ENCODE measurements at places on chromosomes 5 and 9.

GRCh38 chr9:137666955-137667670 is 48.3 kb downstream of the EHMT1 start:
- no peak for DNase-seq

DNA sequence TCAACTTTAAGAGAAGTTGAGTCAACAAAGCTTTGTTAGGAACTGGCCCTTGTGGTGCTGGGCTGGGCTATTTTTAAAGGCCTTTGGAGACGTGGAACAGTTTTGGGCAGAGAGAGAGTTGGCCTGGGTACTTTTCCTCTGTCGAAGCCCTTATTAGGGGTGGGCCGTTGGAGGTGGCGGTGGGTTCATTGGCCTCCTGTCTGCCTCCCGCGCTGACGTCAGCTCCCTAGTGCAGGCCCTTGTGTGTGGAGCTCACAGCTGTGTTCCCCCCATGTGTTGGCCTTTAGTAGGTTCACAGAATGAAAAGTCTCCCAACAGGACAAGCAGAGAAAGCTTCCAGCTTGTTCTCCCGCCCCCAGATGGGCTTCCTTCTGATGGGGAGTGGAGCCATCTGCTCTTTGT is 2.7 kb downstream of the NCS1 start:
- DNase-seq: no peak

DNA sequence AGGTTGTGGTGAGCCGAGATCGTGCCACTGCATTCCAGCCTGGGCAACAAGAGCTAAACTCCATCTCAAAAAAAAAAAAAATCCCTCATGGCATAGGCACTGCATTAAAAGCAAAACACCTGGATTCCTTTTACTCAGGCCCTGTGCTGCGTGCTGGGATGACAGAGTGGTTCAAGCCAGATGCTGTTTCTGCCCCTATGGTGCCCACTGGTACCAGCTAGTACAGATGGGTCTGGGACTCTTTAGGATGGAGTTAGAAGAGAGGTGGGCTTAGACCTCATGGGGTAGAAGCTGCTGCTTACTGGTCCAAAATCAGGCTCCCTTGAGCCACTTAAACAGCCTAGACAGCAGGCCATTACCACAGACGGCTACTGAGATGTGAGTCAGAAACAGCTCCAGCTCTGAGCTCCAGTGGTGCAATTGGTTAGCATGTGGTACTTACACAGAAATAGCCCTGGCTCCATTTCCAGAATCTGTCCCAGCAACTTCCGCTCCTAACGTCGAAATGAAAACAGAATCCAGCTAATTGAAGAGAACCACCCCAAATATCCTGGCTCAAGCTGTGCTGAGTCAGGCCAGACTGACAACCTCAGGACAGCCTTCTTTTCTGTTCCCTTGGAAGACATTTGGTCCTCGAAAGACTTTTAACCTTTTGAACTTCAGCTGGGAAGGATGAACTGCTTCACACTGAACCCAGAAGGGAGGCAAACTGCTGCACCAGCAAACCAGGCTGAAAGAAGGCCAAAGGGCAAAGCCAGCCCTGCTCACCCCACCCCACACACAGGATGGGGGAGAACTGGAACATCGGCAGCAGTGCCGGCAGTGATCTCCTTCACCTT is 15.5 kb downstream of the C5orf15 start:
- no peak for DNase-seq

- DNase-seq: peak; percentile 14
Observed at GRCh38 chr5:110371725-110372041, 354.8 kb downstream of the TMEM232 start.

DNA sequence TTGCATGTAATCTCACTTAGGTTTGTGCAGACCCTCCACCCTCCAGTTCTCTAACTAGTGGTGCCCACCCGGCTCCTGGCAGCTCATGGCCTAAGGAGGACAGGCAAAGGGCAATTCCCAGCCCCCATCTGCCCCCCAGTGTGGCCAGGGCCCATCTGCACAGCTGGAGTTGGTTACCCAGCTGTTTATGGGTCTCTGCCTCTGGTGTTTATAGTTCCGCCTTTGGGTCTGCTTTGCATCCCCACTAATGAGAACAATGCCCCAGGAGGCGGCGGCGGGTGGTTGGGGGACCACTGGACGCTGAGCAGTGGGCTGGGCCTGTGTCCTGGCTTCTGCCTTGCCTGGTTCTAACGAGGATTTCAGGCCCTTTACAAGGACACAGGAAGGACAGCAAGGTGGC is 62.4 kb downstream of the NDST1 start:
- no peak for DNase-seq

- DNase-seq: no peak
Observed at GRCh38 chr9:106927916-106928315, 65.0 kb downstream of the ZNF462 start.

GRCh38 chr9:121735793-121736770 is 84.6 kb downstream of the DAB2IP start:
- DNase-seq: no peak

Measured in inflammatory macrophage treated with lipopolysaccharide for 1 hour (primary cell).